Cardiac muscle cell (in vitro differentiated cells and primary cell): ENCODE measurements at places on chromosomes 1 and 21. TPM values are rescaled to one million over a fixed set of nuclear protein-coding genes. Genes with fewer than 3 reads are reported as not detected.

DNA sequence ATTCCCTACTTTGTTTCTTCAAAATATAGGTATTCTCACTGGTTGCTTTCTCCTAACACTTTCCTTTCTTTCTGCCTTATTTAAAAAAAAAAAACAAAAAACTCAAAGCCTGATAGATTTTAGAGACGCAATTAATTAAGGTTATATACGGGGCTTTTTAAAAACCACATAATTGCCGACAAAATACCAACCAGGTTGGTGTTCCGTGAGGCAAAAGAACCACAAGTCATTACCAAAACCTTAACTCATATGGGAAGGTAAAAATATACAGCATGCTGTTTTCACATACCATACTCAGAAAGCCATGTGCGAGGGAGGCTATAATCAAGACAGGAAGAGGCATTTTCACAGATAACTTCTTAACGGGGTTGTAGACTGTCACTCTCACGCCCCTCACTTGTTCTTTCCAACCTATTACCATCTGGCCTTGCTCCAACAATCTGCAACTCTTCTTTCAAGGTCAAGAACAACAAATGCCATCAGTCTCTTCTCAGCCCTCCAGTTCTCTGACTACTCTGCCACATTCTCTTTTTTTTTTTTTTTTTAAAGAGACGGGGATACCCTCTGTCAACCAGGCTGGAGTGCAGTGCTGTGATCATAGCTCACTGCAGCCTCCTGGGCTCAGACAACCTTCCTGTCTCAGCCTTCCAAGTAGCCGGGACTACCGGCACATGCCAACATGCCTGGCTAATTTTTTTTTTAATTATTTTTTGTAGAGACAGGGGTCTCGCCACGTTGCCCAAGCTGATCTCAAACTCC, 102.6 kb downstream of the APP start:
- H3K4me1 ChIP-seq = peaks cover 20% of the 10 kb centered on the region
- no peak overlapping the region for H3K4me3 ChIP-seq
- DNase-seq = peak; percentile 43
- H3K36me3 ChIP-seq = no peaks in the 10 kb centered on the region
- peak overlapping the region; percentile 74 for H3K27ac ChIP-seq

ALX3 gene
- not detected in 2 replicates for polyA plus RNA-seq

DNA sequence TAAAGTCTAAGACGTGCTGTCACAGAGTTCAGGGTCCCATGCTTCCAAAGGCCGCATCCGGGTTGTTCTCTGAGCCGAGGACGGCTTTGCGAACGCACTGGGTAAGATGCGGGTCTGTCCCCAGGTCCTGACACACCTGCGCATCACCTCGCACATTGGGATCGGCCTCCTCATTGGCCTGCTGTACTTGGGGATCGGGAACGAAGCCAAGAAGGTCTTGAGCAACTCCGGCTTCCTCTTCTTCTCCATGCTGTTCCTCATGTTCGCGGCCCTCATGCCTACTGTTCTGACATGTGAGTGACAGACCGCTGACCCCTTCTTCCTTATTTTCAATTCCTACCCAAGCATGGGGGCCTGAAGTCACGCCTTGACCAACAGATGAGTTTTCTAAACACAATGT, 25.3 kb downstream of the TFF3 start:
- no peak for DNase-seq
- no peak overlapping the region for H3K27ac ChIP-seq
- no peaks in the 10 kb centered on the region for H3K27me3 ChIP-seq
- H3K36me3 ChIP-seq = no peaks in the 10 kb centered on the region
- H3K4me1 ChIP-seq = no peaks in the 10 kb centered on the region

PADI4 gene
- polyA plus RNA-seq = not detected in 2 replicates

- peaks cover 5% of the 10 kb centered on the region for H3K4me1 ChIP-seq
- no peak overlapping the region for H3K4me3 ChIP-seq
- no peak for DNase-seq
- no peaks in the 10 kb centered on the region for H3K36me3 ChIP-seq
Observed at GRCh38 chr1:81412954-81413353, 387.8 kb upstream of the ADGRL2 start.

DNA sequence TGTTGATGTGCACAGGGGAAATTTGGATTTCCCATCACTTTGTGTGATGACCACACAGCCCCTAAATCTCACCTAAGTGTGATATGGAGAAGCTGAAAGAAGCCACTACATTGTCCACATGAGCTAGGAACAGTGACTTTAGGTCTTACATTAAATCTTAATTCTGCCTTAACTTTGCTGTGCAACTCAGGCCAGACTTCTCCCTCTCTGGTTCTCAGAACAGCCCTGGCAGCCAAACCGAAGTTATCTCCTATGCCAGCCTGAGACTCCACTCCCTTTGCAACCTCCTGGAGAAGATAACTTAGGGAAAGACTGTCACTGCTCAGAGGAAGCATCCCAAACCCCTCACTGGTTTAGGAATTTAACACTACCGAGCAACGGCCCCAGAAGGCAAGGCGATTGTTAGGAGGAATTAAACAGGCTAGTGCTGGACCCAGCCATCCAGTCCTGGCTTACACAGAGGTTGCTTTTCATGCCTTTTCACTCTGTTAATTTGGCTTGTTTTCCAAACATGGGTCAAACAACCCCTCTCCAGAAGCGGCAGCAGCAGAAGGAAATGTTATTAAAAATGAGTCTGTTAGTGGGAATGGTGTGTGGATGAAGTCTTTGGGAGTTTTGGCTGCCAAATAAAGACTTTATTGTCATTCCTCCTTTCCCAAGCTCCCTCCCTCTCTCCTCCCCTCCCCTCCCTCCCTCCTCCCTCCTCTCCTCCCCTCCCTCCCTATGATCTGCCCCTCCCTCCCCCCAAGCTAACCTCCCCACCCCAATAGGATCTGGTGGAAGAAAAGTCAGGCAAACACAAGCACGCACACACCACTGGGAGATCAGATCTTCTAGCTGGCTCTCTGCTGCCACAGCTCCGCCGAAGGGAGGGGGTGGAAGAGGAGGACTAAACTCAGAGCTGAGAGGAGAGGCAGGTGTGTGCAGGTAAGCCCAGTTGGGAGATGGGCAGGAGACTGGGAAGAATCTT, at the start of gene PRELP:
PRELP (plus strand) TSS at position 795 of the 970 bp plus-strand sequence. CDS start 7,379 bp downstream, outside the sequence.
- H3K4me3 ChIP-seq = no peak within 1 kb of the TSS
- H3K4me1 ChIP-seq = peaks cover 11% of the 10 kb centered on the region
- no peak within 1 kb of the TSS for H3K27ac ChIP-seq

GRCh38 chr1:116587501-116588227, 16.8 kb upstream of the CD58 start:
- peak overlapping the region; percentile 34 for H3K27ac ChIP-seq
- H3K4me3 ChIP-seq = no peak overlapping the region
- no peak for DNase-seq
- H3K27me3 ChIP-seq = no peaks in the 10 kb centered on the region

GRCh38 chr1:24893431-24893830, 36.6 kb downstream of the RUNX3 start:
- H3K36me3 ChIP-seq = no peaks in the 10 kb centered on the region
- no peaks in the 10 kb centered on the region for H3K27me3 ChIP-seq
- no peak overlapping the region for H3K4me3 ChIP-seq
- H3K27ac ChIP-seq = no peak overlapping the region
- no peaks in the 10 kb centered on the region for H3K4me1 ChIP-seq
- DNase-seq = no peak

- no peak for DNase-seq
- no peak overlapping the region for H3K27ac ChIP-seq
- no peaks in the 10 kb centered on the region for H3K27me3 ChIP-seq
- no peaks in the 10 kb centered on the region for H3K36me3 ChIP-seq
- no peak overlapping the region for H3K4me3 ChIP-seq
- no peaks in the 10 kb centered on the region for H3K4me1 ChIP-seq
Observed at GRCh38 chr1:205537386-205538018, 33.0 kb downstream of the CDK18 start.

DNA sequence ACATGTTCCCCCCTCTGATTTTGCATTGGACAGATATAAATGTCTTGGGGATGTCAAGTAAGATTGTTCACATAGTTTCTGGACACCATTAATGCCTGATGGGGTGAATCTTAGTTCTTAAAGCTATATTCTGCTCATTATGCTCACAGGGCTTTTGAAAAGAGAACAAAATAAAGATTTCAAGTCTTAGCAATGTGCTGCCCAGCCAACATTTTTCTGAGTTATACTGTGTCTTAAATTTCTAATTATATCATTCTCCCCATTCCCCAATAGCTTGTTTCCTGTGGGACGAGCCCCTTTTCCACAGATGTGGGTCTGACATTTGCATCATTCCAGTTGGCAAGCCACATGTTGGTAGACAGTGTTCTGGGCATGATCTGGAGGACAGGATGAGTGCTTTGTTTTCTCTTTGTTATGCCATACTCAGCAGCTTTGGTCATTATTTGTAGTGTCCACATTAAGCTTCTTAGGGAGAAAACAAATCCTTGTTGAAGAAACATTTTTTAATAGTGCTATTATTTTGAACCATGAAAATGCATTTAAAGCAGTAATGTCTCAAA, 32.8 kb downstream of the MTARC1 start:
- no peaks in the 10 kb centered on the region for H3K36me3 ChIP-seq
- no peak for DNase-seq
- no peak overlapping the region for H3K27ac ChIP-seq
- no peaks in the 10 kb centered on the region for H3K4me1 ChIP-seq
- H3K4me3 ChIP-seq = no peak overlapping the region

GRCh38 chr1:185969028-185969427, 234.8 kb downstream of the HMCN1 start:
- H3K27ac ChIP-seq = no peak overlapping the region
- H3K36me3 ChIP-seq = peaks cover 5% of the 10 kb centered on the region
- no peak for DNase-seq
- no peak overlapping the region for H3K4me3 ChIP-seq

- H3K4me3 ChIP-seq = no peak overlapping the region
- no peak overlapping the region for H3K27ac ChIP-seq
- H3K27me3 ChIP-seq = no peaks in the 10 kb centered on the region
- H3K36me3 ChIP-seq = no peaks in the 10 kb centered on the region
- peaks cover 6% of the 10 kb centered on the region for H3K4me1 ChIP-seq
Observed at GRCh38 chr1:107750364-107750959, 214.5 kb downstream of the VAV3 start.

B3GALT2 gene
- polyA plus RNA-seq = 0.73 and 1.8 TPM in 2 replicates

DNA sequence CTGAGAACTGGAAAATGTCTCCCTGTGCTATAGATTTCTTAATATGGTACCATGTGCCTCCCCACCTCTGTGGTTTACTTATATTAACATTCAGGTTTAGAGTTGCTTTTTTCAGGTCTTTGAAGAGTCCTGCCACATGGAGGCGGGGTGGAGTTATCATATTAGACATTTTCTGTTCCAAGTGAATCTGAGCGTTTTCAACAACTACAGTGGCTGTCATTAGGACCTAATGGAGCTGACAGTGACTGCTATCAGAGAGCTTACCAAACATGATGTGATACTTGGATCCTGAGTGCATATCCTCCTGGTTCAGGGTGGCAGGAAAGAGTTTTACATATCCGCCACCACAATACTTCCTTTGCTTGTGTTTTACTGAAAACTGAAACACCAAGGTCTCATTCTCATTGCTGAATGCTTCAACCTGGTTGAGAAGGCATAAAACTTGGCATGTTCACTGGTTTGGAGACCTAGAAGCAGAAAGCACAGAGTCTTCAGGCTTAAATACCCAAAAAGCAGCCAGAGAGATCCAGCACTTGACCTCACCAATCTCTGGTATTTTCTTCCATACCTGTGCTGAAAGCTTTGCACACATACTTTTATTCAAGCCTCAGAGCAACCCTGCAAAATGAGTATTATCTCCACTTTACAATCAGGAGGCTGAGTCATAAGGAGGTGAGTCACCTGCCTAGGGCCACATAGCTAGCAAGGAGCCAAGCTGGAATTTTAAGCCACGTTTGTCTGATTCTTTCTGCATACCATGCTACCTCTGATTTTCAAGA, 47.4 kb upstream of the OSBPL9 start:
- peak overlapping the region; percentile 38 for H3K27ac ChIP-seq
- H3K36me3 ChIP-seq = no peaks in the 10 kb centered on the region

DNA sequence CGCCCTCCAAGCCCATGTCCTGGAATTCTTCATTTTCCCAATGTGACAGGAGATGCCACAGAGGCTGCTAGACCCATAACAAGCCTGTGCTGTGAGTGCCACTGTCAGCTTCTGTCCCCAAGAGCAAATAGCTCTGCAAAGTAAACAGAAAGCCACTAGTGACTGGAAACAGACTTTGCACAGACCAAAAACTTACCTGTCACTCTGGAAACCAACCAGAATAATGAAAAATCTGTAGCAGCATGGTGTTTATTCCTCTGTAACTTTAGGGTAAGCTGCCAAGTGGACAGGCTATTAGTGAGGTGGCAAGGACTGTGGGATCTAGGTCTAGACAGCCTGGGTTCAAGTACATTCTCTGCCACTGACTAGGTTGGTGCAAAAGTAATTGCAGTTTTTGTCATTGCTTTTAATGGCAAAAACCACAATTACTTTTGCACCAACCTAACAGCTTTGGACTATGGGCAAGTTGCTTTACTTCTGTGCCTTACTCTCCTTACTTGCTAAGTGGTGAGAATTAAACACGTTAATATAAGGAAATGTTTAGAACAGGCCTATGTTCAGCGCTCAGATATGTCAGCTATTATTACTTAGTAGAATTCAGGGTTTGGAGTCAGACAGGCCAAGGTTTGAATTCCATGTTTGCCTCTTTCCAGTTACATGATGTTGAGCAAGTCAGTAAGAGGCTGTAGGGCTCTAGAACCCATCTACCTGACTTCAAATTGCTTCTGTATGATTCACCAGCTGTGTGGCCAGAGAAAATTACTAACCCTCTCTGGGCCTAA, at the start of gene C8B:
C8B (minus strand) TSS at position 100 of the 782 bp plus-strand sequence; CDS start at position 33, 67 bp downstream.
- H3K27me3 ChIP-seq = no peaks in the 10 kb centered on the region
- H3K4me1 ChIP-seq = peaks cover 16% of the 10 kb centered on the region
- H3K4me3 ChIP-seq = no peak within 1 kb of the TSS
- no peaks in the 10 kb centered on the region for H3K36me3 ChIP-seq
- H3K27ac ChIP-seq = peak within 1 kb of the TSS; percentile 47
- no peak for DNase-seq
